Lower lobe of right lung (tissue), 2 donors: ENCODE measurements at places on chromosomes 2 and 18. TPM values are rescaled to one million over a fixed set of nuclear protein-coding genes. Genes with fewer than 3 reads are reported as not detected.

UGT1A4 gene
- not detected for total RNA-seq

DNA sequence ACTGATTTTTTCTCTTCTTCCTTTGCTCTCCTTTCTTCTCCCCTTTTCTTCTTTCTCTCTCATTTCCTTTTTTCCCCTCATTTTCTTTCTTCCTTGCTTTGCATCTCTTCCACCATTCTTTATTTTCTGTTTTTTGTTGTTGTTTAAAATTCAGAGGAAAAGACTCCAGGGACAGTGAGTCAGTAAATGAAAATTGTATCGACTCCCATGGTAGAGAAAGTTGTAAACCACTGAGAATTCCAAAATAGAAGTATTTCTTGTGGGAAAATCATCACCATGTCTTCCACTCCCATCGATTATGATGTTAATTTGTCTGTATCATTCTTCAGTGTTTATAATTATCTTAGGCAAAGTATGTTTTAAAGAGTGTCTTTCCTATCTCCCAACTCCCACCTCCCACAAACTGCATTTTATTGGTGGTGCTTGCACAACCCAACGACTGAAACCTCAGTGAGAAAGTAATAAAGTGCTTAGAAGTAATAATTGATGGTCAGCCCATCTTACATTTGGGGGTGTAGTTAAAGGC lies 134.3 kb downstream of the IRS1 start:
- peaks cover 5% of the 10 kb centered on the region for H3K4me1 ChIP-seq
- no peaks in the 10 kb centered on the region for H3K27me3 ChIP-seq
- H3K36me3 ChIP-seq: no peaks in the 10 kb centered on the region
- no peak overlapping the region for H3K4me3 ChIP-seq

- H3K27ac ChIP-seq: no peak overlapping the region
- no peaks in the 10 kb centered on the region for H3K27me3 ChIP-seq
- H3K36me3 ChIP-seq: no peaks in the 10 kb centered on the region
These were observed 12.1 kb downstream of the DOCK10 start for GRCh38 chr2:225030203-225030602.

GRCh38 chr2:69907216-69907615 lies 7.7 kb upstream of the MXD1 start:
- H3K27me3 ChIP-seq: no peaks in the 10 kb centered on the region
- no peak overlapping the region for H3K27ac ChIP-seq
- no peak overlapping the region for H3K4me3 ChIP-seq
- H3K4me1 ChIP-seq: peaks cover 12% of the 10 kb centered on the region

- H3K4me3 ChIP-seq: no peak overlapping the region
- H3K27me3 ChIP-seq: no peaks in the 10 kb centered on the region
- H3K27ac ChIP-seq: no peak overlapping the region
- no peaks in the 10 kb centered on the region for H3K36me3 ChIP-seq
- H3K4me1 ChIP-seq: peaks cover 21% of the 10 kb centered on the region
These were observed 142.7 kb downstream of the ACKR3 start for GRCh38 chr2:236712304-236712703.

DNA sequence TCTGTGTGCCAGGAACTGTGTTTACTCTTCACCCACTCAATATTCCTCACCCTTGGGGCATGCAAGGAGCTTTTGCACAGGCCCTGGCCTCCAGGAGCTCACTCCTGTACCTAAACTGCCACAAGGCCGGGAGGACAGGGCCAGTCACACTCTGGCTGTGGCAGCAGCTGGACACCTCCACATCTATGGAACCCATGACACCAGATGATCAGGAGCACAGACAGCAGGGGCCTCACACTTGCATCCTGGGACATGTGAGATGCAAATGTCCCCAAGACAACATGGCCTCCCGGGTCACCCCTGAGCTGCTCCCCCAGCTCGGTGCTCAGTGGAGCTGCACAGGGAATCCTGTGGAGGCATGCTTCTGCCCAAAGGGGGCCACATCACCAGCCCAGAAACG lies 61.8 kb upstream of the SLC66A3 start:
- no peaks in the 10 kb centered on the region for H3K27me3 ChIP-seq
- H3K36me3 ChIP-seq: no peaks in the 10 kb centered on the region
- no peak for DNase-seq
- H3K4me3 ChIP-seq: no peak overlapping the region
- no peaks in the 10 kb centered on the region for H3K4me1 ChIP-seq
